ENCODE measurements at places on chromosomes 12 and 14. TPM values are rescaled to one million over a fixed set of nuclear protein-coding genes. Genes with fewer than 3 reads are reported as not detected.

SOX5 gene
- not detected for total RNA-seq

LRP1-AS gene
- not detected for total RNA-seq

FITM1 gene
- not detected for total RNA-seq

CCDC59 gene
- 140 TPM for total RNA-seq

TAS2R30 gene
- 0.97 TPM for total RNA-seq

GPRC5A gene
- total RNA-seq, result 0.27 TPM

SLCO1A2 gene
- not detected for total RNA-seq

LAG3 gene
- total RNA-seq, result 64.8 TPM

REC8 gene
- total RNA-seq, result 29.2 TPM

Data from activated naive CD8-positive, alpha-beta T cell treated with anti-CD3 and anti-CD28 coated beads for 36 hours (primary cell).